D721Med (cell line): ENCODE measurements at places on chromosomes 3 and 15.

DNA sequence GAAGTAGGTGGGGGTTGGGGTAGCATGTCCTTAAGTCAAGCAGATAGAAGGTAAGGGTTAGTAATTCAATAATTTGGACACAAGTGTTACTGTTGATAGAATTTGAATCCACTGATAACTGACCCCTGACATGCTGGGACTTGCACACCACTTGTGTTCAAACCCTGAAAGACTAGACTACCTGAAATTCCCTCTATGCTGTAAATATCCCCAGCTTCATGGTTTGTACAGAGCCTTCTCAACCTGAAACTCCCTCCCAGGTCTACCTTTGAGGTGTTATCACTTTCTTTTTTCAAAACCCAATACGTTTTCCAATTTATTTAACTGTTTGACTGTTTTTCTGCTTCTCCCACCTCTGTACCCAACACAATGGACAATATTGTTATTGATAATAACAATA lies 459.6 kb downstream of the NLGN1 start:
- no peak for DNase-seq

DNA sequence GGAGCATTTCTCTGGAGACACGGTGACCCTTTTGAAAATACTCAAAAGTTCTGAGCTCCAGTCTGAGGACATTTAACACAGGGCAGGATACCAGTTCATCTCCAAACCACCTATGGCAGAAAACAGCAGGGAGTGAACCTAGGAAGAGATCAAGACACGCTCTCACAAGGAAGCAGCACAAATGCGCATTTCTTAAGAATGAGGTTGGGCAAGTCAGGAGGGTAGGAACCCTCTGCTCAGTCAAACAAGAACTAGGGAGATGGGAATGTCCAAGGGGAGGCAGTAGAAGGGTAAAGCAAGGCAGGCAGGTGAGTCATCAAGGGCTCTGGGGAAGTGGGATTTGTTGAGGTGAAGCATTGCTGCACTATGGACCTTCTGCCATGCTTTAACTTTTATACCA lies 60.3 kb upstream of the PSMD6 start:
- DNase-seq, result no peak

DNA sequence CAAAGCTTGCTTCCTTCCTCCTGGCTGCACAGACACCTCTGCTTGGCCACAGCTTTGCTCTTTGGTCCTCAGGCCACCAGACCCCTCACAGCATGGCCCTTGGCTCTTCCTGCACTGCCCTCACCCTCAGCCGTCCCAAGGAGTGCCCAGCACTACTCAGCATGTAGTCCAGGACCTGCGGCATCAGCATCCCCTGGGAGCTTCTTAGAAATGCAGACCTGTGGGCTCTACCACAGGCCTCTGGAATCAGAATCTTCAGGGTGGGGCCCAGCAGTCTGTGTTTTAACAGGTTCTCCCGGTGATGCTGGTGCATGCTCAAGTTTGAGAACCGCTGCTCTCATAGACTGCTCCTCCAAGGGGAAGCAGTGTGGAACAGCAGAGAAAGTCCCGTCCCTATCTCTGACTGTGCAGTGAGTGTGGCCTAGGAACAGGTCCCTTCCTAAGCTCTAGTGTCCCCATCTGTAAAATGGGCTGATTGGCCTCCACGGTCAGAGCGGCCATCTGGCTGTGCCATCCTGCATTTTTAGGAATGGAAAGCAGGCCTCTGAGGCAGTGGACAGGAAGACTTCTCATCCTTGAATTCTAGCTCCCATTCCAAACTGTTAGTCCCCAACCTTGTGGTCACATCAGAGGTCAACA lies 36.6 kb downstream of the GOLGA6A start:
- DNase-seq, result no peak

DNA sequence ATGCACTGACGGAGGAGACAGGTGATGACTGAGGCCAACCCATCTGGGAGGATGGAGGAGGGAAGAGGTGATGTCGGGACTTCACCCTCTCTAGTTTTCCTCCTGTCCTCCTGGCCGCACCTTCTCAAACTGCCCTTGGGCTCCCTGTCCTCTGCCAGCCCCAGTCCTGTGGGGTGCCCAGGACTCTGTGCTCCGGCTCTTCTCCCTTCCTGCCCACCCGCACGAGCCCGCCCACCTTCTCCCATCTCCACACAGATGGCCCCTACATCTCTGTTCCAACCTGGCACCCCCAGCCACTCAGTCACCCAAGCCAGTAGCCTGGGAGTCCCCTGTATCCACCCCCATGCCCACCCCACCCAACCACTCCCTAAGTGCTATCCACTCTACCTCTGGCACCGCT lies 206.7 kb upstream of the LINGO1 start:
- DNase-seq, result no peak

GRCh38 chr15:25175033-25175788 lies 220.4 kb downstream of the SNRPN start:
- peak; percentile 11 for DNase-seq

GRCh38 chr3:148202386-148202785 lies 495.3 kb upstream of the AGTR1 start:
- no peak for DNase-seq

GRCh38 chr3:70914862-70915261 lies 602.4 kb upstream of the MDFIC2 start:
- no peak for DNase-seq

DNA sequence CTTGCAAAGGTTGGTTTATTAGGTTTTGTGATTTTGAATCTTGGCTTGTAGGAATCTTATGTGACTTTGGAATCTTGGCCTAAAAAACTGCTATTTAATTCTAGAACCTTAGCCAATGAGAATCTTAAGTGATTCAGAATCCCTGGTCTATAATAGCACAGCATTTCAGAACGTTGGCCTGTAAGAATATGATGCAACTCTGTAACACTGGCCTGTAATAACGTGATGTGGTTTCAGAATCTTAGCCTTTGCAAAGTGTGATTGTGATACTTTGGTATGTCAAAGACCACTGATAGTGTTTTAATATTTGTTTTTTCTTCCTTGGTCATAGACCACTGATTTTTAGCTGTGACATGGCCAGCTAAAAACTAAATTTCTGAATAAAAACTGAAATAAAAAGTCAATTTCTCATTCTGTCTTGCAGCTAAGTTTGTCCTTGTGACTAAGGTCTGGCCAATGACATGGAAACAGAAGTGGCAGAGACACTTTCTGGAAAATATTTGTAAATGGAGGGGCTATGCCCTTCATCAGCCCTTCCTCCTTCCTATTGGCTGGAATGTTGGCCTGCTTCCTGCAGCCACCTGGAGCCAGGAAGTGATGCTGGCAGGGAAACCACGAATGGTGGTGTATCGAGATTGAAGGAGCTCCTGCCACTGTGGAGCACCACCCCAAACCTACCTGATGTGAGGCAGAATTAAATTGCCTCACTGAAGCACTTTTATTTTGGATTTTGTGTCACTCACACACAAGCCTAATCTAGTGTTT lies 42.3 kb upstream of the CORO2B start:
- no peak for DNase-seq

GRCh38 chr15:65231306-65231705 lies 20.0 kb upstream of the CILP start:
- no peak for DNase-seq

DNA sequence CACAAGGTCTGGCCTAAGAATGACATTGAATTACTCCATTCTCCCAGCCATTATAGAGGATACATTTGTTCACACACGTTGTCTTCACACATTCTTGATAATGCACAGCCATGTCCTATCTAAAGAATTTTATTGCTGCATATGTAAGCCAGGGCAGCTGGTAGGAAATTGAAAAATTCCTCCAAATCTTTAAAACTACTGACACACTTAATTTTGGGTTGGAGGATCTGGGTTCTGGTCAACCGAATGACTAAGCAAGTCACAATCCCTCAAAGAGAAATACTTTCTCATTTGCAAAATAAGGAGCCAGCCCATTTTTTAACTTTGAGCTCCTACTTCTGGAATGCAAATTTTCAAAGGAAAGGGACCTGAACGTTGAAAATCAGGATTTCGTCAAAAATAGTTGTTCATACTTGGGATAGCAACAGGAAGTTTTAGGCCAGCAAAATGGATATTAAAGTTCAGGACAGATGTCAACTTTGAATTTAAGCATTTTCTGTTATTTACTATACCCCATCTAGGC lies 638.3 kb downstream of the NTRK3 start:
- DNase-seq, result no peak

GRCh38 chr3:65783117-65783516 lies 255.6 kb downstream of the MAGI1 start:
- DNase-seq, result no peak

DNA sequence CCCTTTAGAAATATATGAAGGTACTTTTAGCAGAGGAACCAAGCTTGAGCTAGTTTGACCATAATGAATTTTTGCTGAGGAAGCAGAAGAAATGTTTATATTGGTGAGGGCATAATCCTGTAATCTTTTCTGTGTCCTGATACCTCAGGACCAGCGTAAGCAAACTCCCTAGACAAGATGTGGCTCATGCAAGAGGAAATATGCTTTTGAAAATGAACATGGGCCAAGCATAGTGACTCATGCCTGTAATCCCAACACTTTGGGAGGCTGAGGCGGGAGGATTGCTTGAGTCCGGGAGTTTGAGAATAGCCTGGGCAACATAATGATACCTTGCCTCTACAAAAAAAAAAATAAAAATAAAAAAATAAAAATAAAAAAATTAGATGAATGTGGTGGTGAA lies 78.5 kb downstream of the PPARG start:
- no peak for DNase-seq

GRCh38 chr3:112136959-112137693 lies 4.1 kb upstream of the GCSAM start:
- DNase-seq, result no peak

- DNase-seq, result peak; percentile 55
Observed at GRCh38 chr3:11059090-11059798, 66.7 kb downstream of the SLC6A1 start.

GRCh38 chr15:59541750-59542149 lies 69.8 kb upstream of the GCNT3 start:
- no peak for DNase-seq

- DNase-seq, result no peak
Observed at GRCh38 chr3:12158387-12159226, at the start of gene TIMP4. TSS of gene TIMP4 (minus strand) at chr3:12158912. CDS start at chr3:12158840, 72 bp downstream.

DNA sequence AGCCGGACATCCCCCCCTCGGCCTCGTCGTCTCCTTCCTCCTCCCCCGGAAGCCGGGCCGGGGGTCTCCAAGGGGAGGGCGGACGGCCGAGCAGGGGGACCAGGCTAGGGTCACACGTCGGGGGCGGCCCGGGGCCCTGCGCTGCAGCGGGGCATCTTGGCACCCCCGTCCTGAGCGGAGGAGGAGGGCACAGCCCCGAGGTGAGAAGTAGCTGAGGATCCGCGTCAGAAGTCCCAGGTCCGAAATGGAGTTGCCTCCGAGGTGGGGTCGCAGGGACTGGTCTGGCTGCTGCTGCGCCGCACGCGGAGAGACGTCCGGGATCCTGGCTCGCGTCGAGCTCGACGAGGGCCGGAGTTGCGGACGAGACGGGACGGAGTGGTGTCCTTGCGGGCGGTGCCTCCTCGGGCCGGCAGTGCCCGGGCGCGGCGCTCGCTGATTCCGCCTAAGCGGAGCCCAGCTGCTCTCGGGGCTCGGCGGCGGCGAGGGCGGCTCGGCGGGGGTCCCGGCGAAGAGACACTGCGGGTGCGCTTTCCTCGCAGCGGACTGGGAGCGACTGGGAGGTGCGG lies at the start of gene ADCY5:
Gene ADCY5 (minus strand): TSS at position 555 of the 566 bp plus-strand sequence. CDS start 545 bp downstream, at position 10.
- no peak for DNase-seq

DNA sequence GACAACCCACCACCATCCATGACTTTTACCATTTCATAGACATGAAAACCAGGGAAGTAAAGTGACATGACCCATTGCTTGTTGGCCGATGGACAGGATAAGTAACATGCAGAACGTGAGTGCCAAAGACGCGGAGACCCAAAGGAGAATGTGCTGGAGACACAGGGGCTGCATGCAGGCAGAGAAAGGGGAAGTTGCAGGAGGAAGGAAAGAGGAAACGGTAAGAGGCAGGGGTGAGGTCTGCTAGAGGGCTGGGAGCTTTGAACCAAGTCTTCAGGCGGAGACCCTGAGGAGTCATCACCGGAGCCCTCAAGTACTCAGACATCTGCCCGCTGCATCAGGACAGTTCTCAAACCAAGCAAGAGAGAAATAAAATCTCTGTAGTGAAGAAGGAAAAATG lies 34.9 kb downstream of the MAGEF1 start:
- no peak for DNase-seq

GRCh38 chr3:140292684-140293083 lies 357.7 kb downstream of the CLSTN2 start:
- DNase-seq, result no peak

DNA sequence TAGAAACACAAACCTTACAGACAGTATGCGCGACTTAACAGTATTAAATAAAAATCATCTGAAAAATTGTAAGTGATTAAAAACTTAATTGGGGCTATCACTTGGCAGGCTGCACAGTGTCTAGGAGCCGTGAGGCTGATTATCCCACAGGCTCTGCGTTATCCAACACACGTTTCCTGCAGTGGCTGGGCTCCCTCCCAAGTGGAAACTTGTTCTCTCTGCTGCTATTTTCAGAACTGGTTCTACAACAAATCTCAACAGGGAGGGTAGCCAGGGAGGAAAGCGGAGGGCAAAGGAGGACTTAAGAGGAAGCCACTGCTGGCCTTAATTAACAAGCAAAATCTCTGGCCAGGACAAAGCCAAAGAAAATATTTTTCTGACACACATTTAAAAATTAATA lies 555.2 kb downstream of the MAGI1 start:
- no peak for DNase-seq

DNA sequence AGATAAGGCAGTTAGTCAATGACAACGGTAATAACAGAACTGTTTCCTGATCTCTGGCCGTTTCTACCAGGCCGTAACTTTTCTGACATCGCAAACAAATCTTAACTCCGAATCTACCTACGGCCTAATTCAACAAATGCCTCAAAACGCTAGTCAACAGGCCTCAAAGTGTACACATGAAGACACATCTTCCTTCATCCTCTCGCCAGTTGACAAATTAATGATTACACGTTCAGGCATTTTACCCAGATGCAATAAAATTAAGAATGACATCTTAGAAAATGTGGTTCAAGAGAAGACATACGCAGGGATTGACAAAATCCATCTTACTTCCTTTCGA lies 1.5 kb downstream of the SFMBT1 start:
- DNase-seq, result no peak

- DNase-seq, result no peak
Observed at GRCh38 chr3:60743631-60744164, 507.6 kb downstream of the FHIT start.

GRCh38 chr3:23760325-23760724 lies 45.4 kb upstream of the UBE2E1 start:
- DNase-seq, result no peak
